ENCODE measurements at places on chromosomes 11 and 22.
A peak's percentile ranks its signal among the peaks of the same experiment; 100 is the strongest.

GRCh38 chr11:19243143-19243542 lies 2.4 kb upstream of the E2F8 start:
- peak; percentile 22 for ATAC-seq

DNA sequence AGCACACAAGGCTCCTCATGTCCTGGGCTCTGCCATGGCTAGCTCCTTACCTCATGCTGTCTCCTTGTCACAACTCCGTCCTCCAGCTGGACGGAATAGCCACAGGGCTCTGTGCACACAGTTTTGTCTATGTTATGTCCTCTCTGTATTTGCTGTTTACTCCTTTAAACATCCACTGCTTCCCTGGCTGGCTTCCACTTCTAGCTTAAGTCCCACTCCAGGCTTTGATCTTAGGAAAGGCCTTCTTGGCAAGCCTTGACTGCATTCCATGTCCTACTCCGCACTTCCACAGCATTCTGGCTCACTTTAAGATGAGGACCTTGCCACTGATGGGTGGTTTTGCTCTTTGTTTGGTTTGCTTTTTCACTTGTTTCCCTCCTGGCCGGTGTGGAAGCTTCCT lies 22.9 kb upstream of the ROBO3 start:
- no peak for ATAC-seq

DNA sequence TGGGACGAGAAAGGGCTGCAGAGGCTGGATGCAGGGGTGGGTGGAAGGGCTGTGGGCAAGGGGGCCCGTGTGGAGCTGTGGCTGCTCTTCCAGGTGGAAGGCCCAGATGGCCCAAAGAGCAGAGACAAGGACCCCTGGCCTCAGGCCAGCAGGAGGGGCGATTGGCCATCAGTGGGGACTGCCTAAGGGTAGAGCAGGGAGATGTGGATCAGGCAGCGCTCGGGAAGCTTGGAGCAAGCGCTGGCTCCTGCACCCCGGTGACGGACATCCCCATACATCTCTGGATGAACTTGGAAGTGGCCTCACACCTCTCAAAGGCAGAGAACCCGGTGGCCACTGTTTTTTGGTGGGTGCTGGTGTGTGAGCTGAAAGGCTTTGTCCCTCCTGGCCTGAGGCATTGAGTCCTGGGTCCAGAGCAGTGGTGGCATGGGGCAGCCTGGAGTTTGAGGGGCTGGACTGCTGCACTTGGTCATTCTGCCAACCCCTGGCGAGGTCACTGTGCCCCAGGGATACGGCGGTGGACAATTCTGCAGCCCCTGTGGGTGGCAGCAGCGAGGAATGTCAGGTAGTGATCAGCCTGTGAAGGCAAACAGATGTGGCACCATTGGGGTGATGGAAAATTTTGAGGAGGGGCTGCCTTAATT lies 5.9 kb downstream of the FRMD8 start:
- ATAC-seq, result no peak

DNA sequence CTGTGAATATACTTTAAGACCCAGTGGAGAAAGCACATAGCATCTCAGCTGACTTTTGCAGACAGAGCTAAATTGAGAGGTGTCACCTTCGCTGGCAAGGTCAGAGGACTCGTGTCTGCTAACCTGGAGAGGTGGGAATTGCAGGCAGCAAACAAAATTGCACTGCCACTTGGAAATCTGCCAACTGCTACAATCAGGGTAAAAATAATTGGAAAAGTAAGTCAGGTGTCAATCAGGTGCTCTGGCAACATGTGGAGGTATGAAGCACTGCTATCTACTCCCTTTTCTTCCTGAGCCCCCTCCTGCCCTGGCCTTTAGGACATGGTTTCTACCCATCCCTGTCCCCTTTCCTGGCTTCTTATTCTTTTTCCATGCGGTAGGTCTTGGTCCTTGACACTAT lies 24.1 kb upstream of the LRRC55 start:
- ATAC-seq, result no peak

DNA sequence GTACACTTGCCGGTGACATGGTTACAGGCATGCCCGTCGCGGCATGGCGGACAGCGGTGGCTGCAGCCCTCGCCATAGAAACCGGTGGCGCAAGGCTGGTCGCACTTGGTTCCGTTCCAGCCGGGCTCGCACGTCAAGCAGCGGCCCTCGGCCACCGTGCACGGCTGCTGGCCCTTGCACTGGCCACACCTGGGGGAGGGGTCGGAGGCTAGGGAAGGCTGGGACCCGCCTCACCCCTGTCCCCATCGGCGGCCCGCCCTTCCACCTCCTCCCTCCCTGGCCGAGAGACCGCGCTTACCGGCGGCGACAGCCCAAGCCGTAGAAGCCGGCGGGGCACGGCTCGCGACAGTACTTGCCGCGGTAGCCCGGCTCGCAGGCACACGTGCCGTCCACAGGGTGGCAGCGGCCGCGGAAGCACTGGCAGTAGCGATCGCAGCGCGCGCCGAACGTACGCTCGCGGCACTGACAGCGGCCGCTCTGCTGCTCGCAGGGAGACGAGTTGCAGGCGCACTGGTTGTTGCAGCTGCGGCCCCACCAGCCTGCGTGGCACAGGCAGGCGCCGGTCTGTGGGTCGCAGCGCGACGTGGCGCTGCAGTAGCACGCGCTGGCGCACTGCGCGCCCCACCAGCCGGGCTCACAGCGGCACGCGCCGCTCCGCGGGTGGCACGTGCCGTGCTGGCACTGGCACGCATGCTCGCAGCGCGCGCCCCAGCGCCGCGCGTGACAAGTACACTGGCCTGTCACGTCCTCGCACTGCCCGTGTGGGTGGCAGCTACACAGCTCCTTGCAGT lies 6.7 kb downstream of the SCARF2 start:
- peak; percentile 54 for ATAC-seq

- ATAC-seq, result no peak
These were observed 2.0 kb downstream of the OR8D4 start for GRCh38 chr11:123903932-123904331.

- ATAC-seq, result no peak
These were observed 72.0 kb upstream of the SHISAL1 start for GRCh38 chr22:44384563-44385295.

DNA sequence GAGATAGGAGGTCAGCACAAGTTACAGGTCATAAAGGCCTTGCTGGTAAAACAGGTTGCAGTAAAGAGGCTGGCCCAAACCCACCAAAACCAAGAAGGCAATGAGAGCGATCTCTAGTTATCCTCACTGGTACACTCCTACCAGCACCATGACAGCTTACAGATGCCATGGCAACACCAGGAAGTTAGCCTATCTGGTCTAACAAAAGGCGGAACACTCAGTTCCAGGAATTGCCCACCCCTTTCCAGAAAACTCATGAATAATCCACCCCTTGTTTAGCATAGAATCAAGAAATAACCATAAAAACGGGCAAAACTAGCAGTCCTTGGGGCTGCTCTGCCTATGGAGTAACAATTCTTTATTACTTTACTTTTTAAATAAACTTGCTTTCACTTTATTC lies 43.5 kb upstream of the B3GAT1 start:
- no peak for ATAC-seq

DNA sequence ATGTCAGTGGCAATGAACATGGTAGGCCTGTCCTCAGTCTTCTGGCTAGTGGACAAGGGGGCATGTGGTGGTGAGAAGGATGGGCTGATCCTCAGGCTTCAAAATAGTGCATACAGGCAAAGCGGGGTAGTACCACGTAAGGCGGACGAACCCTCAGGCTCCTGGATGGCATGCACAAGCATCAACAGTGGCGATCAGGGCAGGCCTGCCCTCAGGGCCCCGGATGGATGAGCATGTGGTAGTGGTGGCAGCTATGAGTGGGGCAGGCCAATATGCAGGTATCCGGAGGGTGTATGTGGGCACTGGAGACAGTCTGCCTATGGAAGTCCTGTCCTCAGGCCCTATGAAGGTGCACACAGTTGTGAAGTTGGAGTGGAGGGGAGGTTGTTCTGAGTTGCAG lies 163.8 kb downstream of the GUCY1A2 start:
- no peak for ATAC-seq

DNA sequence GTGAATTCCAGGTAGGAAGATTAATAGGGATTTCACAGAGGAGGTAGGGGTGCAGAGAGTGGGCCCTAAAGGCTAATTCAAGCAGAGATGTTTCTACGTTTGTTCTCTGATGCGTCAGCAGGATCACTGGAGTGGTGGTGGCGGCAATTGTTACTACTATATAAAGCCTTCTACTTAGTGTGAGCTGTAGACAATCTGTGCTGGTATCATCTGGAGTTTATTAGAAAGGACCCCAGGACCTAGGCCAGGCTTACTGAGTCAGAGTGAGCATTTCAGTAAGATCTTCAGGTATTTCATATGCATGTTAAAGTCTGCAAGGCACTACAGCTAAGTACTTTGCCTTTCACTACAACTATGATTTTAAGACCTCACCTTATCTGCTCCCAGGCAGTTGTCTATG lies 59.5 kb downstream of the USP35 start:
- ATAC-seq, result no peak

DNA sequence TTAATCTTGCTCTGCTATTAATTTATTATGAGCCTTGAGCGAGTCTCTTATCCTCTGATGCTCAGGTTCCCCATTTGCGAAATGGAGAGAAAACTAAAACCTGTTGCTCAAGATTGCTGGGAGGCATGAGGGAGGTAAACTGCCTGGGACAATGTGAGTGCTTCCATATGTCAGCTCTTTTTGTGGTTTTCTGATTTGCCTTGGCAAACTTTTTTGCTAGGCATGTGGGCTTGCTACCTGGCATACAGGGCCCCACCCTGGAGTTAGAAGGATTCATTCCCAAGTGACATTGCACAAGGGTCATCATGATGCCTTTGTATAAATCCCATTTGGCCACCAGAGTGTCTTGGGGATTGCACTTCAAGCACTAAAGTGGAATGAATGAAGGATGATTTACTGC lies 22.4 kb downstream of the TSPAN18 start:
- no peak for ATAC-seq

DNA sequence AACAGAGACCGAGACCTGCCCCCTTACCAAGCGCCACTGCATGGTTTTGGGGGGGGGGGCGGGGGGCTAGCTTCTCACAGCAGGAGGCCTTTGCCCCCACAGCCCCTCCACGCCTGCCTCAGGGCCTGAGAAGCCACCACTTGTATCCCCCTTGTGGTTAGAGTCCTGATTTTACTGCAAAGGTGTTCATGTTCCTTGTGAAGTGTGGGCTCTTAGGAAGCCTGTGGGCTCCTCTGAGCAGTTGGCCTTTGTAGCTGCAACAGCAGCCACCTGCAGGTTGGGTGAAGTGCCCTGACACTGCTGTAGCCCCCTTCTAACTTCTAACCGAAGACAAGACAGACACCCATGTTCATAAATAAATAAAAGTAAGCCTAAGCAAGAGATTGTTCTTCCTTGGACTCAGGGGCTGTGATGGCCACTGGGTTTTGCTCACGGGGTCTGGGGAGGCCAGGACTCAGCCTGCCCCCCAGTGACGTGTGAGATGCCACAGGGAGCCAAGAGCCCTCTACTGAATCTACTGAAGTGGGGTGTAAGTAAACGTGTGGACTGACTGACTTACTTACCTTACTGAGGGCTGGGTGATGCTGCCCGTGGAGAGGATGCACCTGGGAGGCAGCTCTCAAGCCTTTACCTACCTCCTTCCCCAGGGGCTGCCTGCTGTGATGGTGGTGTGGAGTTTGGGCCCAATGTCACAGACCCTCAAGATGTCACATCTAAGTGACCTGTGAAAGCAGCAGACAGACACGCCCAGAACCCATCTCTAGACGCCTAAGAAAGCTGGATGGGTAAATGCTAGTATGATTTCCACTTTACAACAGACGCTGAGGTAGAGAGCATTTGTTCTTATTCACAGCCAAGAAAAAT lies 25.8 kb downstream of the USP35 start:
- no peak for ATAC-seq

DNA sequence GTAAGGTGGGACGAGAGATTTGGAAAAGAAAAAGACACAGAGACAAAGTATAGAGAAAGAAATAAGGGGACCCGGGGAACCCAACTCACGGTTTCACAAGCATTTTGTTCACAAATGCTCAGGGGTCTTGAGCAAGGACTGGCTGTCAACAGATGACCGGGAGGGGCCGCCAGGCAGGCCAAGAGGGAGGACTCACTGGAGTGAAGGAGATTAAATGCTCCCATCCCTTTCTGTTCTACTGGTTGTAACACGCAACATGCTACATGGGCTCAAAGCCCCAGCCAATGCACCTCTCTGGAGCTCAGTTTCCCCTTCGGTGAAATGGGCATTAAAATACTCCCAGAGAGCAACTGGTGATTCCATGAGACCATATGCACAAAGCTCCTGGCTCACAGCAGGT lies 13.4 kb downstream of the SHANK2 start:
- ATAC-seq, result no peak

DNA sequence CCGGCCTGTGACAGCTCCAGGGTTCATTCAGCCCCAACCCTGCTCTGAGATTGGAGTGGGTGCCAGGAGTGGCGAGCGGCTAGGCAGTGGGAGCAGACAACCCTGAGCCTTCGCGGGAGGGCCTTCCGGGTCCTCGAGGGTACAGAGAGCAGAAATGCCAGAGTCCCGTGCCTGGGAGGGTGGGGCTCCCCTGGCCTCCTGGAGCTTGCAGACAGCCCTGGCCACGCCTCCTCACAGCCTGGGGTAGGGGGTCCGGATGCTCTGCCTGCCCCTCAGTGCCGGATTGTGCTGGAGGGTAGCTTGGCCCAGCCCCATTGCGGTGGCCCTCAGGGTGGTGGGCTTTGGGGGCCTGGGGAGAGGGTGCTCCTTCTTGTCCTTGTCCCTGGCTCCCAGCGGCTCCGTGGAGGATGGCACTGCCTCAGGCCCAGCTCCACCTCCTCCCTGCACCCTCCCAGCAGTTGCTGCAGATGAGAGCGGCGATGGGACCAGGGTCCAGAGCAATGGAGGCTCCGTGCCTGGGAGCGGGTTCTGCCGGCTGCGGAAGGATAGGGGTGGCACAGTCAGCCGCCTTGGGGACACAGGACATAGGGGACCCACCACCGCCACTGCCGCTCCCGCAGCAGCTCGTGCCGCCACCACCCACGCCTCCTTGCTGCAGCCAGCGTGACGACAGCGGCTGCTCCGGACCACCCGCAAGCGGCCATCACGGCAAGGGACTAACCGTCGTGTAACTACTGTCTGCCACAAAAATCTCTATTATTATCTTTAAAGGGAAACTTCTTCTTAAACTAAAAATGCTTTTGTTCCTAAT lies 34.9 kb upstream of the OR10G7 start:
- peak; percentile 17 for ATAC-seq

DNA sequence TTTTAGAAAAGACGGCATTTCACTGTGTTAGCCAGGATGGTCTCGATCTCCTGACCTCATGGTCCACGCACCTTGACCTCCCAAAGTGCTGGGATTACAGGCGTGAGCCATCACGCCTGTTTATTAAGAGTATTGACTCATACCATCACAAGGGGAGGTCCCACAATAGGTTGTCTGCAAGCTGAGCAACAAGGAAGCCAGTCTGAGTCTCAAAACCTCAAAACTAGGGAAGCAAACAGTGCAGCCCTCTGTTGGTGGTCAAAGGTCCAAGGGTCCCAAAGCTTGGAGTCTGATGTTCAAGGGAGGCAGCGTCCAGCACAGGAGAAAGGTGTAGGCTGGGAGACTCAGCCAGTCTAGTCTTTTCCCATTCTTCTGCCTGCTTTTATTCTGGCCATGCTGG lies 32.8 kb upstream of the LDLRAD3 start:
- no peak for ATAC-seq
